GDM1 (cell line): ENCODE measurements at places on chromosomes 12 and 14.

- DNase-seq: no peak
Observed at GRCh38 chr12:1852076-1852475, 31.7 kb downstream of the LRTM2 start.

GRCh38 chr14:92659765-92660561, 88.5 kb downstream of the LGMN start:
- DNase-seq: peak; percentile 86

- DNase-seq: no peak
Observed at GRCh38 chr14:42090122-42090521, 483.4 kb downstream of the LRFN5 start.

DNA sequence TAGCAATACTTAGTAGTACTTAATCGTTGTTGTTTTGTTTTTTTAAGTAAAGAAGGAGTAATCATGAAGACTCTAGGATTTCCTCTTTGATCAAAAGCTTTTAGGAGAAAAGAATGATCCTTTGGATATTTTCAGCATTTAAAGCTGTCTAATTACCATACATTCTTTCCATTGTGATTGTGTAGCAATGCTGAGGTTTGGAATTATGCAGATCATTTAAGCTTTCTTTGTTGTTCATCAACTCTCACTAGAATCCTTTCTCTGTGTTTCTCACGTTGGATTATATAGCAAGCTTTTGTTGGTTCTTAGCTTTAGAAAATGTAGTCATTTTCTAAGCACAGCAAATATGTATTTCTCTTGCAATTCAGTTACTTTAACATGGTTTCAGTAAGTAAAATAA, 25.8 kb downstream of the CCDC91 start:
- no peak for DNase-seq

GRCh38 chr14:99419905-99420304, 60.8 kb downstream of the SETD3 start:
- no peak for DNase-seq

- DNase-seq: no peak
Observed at GRCh38 chr12:59936534-59936933, 340.7 kb downstream of the SLC16A7 start.

DNA sequence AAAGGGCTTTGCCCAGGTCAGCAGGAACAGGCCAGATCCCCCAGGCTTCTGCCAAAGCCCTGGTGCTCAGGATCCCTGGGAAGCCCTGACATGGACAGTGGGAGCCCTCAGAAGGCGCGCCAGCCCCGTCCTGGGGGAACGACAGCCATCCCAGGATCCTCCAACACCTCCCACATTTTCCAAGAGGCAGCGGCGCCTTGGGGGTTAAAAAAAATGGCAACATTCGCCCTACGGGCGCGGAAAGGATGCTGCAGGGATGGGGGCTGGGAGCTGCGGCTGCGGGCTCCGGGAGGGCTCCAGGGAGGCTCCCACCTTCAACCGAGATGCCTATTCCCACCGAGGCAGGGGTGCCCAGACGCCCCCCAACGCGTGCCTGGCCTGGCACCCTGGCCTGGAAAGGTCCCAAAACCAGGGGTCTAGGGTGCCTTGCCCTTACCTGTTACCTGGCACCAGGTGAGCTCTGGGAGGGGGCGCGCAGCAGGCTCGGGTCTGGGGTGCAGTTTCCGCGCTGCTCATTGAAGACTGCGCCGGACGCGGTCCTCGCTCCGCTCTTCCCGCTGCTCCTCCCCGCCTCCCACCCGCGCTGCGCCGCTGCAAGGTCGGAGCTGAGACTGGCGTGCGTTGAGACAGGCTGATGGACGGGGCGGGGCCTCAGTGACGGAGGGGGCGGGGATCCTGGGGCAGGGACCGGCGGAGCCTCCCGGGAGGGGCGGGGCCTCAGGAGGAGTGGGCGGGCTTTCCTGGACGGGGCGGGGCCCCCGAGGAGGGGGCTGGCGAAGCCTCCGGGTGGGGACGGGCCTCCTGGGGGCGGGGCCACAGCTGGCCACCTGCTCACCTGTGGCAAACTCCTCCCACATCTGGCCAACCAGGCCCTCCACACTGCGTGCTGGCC, at the start of gene ABCB9:
ABCB9 (minus strand) TSS at position 613 of the 892 bp plus-strand sequence. CDS start 6,228 bp downstream, outside the sequence.
- DNase-seq: peak; percentile 86

GRCh38 chr12:123997908-123998307, 24.9 kb downstream of the ZNF664 start:
- DNase-seq: no peak

- no peak for DNase-seq
Observed at GRCh38 chr12:53782093-53782703, 30.4 kb upstream of the CISTR start.

DNA sequence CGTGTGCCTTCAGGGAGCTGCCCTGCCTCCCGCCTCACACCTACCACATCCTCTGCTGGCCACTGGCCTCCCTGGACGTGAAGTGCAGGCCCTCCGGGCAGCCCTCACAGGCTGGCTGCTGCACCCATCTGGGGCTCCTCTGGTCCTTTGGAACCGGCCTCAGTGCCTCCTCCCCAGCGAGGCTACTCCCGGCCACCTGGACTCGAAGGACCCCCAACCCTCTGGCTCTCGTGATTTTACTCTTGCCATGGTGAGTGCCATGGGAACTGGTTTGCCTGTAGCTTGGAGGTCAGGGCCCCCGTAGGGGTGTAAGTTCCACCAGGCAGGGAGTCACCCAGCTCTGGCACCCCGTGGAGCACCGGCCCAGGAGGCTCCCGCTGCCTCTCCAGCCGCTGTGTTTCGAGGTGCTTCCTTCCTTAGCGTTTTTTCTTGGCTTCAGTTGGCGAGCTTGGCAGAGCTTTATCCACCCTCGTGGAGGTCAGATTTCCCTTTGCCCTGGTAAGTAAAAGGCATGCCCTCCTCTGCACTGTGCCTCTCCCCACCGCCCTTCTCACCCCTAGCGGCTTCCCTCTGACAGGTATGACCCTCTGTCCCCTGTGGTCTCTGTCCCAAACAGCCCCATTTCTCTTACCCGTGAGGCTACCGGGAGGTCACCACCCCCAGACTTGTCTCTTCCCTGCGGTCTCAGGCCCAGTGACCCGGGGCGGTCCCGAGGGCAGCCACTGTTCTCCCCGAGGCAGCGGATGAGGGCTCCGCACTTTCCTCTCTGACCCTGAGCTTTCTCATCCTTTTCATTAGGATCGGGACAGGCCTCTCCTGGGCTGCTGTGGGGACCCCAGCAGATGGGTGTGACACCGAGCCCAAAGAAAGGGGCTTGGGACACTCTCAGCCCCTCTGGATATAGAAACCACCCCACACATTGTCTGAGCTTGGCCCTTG, 203.1 kb upstream of the C14orf180 start:
- no peak for DNase-seq

- no peak for DNase-seq
Observed at GRCh38 chr14:81023095-81023710, 67.8 kb downstream of the TSHR start.

DNA sequence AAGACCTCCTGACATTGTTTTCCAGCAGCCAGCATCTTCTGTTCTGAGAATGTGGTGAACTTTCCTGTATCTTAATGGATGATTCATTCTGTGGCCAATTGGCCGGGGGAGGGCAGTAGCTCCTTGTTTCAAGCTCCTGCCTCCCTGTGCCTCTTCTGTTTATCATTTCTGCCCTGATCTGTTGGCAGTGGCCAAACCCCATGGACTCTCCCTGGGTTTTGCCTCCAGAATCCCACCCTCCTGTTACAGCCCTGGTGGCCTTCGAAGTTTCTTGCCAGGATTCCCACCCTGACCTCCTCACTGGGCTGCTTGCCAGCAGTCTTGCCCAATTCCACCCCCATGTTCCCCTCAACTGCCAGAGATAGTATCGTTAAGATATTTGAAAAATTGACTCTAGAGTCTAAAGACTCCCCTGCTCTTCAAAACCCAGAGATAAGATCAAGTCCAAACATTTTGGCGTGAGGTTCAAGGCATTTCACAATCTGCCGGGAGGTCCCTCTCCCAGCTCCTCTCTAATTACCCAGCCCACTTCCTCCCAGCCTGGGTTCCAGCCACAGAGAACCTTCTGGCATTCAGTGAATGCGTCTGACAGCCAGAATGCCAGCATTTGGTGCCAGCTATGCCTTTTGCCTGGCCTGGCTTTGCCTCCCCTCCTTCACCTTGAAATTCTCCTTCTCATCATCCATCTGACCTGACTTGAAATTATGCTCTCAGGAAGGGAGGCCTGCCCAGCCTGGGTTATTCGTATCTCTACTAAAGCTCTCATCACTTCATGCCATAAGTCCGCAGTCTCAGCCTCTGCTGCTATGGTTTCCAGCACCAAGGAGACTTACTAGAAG, 37.7 kb upstream of the TXNRD1 start:
- no peak for DNase-seq

DNA sequence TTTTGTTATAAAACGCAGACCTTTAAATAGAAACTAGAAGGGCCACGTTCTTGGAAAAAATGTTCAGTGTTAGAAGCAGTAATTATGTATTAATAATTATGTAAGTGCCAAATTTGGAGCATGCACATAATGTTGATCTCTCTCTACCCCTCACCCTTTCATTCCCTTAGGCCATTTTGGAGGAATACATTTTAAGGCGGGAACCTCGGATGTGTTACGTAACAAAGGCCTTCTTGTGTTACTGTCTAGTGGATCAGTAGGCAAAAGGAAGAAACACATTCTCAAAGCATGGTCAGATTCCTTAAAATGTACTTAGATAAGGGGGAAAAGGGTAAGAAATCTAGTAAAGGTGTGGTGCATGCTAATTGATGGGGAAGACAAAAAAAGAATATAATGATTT, 52.7 kb downstream of the RASSF3 start:
- DNase-seq: no peak

DNA sequence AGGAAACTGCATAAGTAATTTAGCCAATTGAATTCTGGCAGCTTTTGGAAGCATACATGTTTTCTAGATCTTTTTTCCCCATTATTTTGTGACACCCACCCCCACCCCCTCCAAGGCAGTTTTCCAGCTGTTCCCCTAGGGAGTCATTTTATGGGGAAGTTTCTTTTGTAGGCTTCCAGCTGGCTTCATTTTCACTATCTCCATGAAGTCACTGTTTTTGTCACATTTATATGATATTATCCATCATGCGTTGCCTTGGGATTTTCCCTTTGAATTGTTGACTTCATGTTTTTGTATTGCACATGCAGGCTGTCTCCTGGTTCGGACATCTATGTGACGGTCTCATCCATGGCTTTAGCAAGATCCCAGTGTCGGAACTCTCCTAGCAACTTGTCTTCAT, 233.6 kb upstream of the RGS6 start:
- DNase-seq: no peak

DNA sequence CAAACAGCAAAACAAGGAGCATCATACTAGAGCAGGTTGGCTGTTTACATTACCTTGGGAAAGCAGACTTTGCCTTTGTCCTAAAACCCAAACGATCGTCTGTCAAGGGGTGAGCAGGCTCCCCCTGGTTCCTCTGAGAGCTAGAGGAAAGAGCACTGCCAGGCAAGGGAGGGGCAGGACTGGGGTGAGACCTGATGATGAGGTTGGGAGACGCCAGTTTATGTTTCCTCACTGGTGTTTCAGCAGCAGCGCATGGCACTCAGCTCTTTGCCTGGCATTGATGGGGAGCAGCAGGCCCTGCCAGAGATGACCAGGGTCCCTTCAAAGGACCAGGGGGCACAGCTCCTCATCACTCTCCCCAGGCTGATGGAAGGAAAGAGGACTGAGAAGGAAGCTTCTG, 7.9 kb upstream of the KRT2 start:
- no peak for DNase-seq

- no peak for DNase-seq
Observed at GRCh38 chr12:124252964-124253363, 41.9 kb upstream of the RFLNA start.

GRCh38 chr12:20601668-20602280, 93.4 kb upstream of the SLCO1C1 start:
- DNase-seq: no peak

DNA sequence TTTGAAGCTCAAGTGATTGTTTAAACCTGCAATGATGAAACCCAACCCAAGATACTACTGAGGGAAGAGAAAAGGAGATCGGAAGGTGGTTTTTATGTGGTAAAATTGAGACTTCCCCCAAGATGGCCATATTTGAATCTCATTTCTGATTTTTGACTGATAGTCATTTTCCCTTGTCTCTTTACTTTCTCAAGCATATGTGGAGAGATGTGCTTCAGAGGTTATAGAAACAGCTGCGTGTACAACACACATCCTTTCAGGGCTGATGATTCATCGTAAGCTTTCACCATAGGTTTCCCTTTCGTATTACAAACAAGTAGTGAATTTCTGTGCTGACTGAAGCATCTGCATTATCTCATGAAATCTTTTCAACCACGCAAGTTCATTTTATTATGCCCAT, 276.2 kb downstream of the EMP1 start:
- DNase-seq: no peak

GRCh38 chr12:27535318-27535717, 11.3 kb downstream of the PPFIBP1 start:
- no peak for DNase-seq

DNA sequence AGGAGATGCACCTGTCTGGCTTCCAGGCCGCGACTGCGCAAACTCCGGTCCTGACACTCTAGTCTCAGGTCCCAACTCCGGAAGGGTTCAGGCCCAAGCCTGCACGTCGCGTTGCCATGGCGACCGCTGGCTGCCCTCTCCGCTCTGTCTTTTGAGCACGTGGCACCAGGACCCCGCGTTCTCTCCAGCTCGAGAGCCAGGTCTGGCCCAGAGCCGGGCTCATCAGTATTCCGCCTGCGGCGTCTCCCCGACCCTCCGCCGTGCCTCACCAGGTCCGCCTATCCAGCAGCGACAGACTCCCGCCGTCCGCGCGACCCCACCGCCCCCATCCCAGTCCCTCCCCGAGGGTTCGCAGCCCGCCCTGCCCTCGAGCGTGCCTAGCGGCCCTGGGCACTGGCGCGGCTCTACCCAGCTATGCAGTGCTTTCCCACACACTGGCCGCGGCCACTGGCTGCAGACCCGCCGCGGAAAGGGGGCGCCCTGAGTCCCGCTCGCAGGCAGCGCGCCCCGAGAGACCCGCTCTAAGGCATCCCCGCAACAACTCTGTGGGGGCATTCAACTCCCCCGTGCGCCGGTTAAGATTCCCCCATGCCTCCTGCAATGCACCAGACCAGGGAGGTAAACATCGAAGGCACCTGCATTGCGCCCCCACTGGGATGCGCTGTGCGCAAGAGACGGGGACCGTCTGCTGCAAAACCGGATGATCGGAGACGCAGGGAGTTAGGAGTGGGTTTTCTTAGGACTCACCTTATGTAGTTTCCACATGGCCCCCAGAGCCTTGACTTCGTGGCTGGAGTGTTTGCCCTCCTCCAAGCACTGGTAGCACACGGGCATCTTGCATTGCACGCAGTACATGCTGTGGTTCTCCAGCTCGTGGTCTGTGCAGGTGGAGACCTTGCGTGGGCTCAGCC, 1.3 kb downstream of the TRIM9 start:
- no peak for DNase-seq

DNA sequence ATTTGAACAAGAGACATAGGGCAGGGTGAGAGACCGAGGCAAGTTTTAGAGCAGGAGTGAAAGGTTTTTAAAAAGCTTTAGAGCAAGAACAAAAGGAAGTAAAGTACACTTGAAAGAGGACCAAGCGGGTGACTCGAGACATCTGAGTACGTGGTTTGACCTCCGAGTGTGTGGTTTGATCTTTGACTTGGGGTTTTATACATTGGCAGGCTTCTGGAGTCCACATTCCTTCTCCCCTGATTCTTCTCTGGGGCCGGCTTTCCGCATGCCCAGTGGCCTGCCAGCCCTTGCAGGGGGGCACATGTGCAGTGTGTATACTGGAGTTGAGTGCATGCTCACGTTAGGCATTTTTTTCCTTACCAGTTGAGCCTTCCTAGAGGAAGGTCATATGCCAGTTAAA, 96.3 kb downstream of the SLC15A4 start:
- no peak for DNase-seq

- no peak for DNase-seq
Observed at GRCh38 chr12:132182206-132182710, 38.0 kb downstream of the NOC4L start.
